Hippocampal formation (tissue), 2 donors: ENCODE measurements at places on chromosomes 4 and X.

- DNase-seq = no peak
Measured at GRCh38 chr4:165992283-165992682, 119.2 kb downstream of the TLL1 start.

- no peak for DNase-seq
Measured at GRCh38 chr4:26803211-26803861, 57.3 kb upstream of the STIM2 start.

- peak; percentile 14 for DNase-seq
Measured at GRCh38 chrX:9337046-9337445, 127.8 kb upstream of the TBL1X start.

DNA sequence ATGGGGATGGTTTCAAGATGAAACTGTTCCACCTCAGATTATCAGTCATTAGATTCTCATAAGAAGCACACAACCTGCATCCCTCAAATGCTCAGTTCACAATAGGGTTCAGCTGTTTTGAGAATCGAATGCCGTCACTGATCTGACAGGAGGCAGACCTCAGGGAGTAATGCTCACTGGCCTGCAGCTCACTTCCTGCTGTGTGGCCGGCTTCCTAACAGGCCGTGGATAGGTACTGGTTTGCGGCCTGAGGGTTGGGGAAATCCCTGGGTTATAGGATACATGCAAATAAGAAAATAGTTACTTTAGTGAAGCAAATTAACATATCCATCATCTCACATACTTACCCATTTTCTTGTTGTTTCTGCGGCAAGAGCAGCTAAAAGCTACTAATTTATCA is 160.4 kb downstream of the MAD2L1 start:
- no peak for DNase-seq

DNA sequence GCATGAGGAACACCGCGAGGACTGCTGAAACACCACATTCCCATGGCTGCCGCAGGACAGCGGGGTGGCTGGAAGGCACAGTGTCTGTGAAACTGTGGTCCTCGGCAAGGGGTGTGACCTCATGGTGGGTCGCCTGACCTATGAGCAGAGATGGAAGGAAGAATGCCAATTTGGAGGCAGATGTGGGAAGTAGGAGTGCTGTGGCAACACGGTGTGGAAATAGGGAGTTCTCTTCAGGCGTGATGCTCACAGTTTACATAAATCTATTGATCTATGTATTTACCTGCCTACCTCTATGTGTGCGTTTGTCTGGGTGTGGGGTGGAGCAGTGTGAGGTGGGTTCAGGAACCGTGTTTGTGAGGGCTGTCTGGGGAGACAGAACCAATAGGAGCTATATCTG is 62.3 kb upstream of the LSM6 start:
- DNase-seq = no peak

DNA sequence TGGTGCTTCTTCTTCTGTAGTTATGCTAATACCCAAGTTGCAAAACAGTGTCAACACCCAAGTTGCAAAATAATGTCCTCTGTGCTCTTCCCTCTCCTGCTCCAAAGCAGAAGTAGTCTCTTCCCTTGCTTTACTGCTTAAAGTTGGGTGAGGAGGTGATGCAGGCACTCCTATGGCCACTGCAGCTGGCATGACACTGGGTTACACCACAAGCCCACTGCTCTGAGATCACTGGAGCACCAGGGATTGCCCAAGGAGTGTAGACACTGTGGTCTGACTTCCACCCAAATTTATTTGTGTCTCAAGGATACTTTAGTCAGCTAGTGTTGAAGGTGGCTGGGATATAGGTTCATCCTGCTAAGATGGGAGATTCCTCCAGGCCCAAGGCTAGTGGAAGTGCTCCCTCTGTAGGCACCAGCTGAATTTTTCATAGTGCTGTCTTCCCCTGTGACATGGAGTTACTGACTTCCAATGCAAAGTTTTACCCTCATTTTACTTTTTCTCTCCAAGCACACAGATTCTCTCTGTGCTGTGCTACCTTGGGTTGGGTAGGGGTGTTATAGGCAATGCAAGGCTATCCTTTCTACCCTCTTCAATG is 196.2 kb upstream of the TENT5D start:
- DNase-seq = no peak

DNA sequence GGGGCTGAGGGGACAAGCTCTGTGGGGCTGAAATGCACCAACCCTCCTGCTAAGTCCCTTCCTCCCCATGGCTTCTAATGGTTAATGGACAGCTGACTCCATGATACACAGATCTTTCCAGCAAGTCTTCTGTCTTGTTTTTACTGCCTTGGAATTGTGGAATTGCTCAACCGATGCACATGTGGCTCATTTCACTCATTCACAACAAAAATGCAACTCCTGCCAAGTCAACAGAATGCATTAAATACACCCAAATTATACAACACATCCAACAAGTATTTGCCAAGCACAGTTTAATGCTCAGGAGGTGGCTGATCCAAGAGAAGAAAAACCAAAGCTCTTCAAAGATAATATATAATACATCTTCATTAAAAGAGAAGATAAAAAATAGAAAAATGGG is 61.9 kb upstream of the PAGE4 start:
- DNase-seq = no peak

GRCh38 chrX:85808217-85808616 is 239.1 kb downstream of the CHM start:
- no peak for DNase-seq

DNA sequence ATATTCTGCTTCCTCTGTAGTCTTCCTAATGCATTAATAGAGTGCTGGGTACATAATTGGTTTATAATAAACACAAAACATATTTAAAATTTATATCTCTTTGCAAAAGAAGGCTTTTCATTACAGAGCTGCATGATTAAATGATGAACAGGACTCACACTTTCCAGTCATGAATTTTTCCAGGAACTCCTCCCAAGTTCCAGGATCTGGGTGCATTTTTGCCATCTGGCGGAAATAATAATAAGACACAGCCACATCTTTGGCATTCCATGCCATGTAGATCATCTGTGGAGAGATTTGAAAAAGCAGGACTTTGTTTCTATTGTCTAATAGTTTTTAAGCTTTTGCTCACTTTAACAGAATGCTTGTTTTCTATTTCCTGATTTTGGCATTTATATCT is 40.2 kb upstream of the SULT1B1 start:
- no peak for DNase-seq

- DNase-seq = no peak
Measured at GRCh38 chrX:128057421-128057820, 5.2 kb upstream of the ACTRT1 start.

- no peak for DNase-seq
Measured at GRCh38 chr4:102754044-102754443, 6.7 kb downstream of the MANBA start.

DNA sequence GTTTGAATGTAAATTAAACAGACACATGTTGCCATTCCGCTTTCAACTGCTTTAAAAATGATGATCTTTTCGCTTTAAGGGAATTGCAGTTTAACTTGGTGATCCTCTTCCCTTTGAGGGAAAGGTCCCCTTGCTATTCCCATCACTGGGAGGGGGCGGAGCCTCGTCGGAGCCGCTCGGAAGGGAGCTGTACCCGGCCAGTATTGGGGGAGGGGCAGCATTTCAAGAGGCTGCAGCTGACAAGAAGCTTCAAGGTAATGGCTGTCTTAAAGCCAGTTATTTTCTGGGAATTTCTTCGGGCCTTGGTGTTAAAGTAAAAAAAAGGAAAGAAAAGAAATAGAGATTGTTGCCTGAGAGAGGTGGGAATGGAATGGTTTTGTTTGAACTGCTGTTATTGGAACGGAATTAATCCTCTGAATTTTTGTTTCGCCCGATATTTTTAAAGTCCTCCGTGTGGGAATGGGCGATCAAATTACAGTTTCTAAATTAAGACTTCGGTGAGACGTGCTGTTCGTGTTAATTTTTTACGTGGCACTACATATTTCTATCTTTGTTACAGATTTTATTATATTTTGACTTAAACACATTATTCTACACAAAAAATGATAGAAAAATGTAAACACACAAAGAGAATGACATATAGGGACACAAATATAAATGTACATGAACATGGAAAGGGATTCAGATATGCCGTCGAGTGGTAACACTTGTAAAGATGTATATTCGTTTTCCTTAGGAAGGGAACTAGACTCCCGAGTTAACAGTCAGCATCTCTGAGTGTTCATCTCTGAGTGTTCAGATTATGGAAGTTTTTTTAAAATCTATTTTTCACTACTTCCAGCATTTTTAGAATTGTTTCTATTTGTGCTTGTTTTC is 9.2 kb downstream of the PWWP3B start:
- DNase-seq = peak; percentile 50

DNA sequence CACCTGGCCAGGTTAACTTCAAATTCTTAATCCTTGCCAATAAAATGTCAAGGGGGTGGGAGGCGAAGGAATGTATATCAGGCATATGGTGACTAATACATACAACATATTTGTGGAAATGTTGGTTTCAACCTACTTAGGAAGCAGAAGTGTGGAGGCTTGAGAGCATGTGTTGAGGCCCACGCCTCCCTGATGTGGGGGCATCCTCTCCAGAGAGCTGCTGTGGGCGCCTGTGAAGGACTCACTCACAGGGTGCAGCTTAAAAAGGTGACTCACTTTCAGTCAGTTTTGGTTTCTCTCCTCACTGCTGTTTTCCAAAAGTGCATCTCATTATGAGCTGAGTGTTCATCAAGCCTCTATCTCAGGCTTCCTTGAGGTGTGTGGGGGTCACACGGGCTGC is 27.5 kb downstream of the LNX1 start:
- peak; percentile 3 for DNase-seq

DNA sequence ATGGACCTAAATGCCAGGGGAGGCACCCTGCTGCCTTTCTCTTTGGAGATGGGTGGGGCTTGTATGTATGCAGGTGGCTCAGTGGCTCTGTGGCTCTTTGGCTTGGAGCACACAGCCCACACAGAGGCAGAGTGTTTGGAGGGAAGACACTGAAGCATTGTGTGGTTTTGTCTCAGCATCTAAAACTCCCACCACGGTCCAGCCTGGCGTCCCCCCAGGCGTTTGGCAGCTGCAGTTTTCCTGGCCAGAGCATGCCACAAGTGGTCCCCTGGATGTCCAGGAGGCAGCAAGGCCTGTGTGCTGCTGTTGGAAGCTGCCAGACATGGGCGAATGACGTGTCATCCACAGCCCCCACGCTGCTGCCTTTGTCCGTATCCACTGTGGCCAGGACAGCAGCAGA is 32.2 kb upstream of the PSAPL1 start:
- DNase-seq = peak; percentile 84

GRCh38 chr4:176150356-176150682 is 45.1 kb downstream of the SPATA4 start:
- DNase-seq = peak; percentile 10

- no peak for DNase-seq
Measured at GRCh38 chr4:140213116-140213515, 59.1 kb upstream of the MAML3 start.

DNA sequence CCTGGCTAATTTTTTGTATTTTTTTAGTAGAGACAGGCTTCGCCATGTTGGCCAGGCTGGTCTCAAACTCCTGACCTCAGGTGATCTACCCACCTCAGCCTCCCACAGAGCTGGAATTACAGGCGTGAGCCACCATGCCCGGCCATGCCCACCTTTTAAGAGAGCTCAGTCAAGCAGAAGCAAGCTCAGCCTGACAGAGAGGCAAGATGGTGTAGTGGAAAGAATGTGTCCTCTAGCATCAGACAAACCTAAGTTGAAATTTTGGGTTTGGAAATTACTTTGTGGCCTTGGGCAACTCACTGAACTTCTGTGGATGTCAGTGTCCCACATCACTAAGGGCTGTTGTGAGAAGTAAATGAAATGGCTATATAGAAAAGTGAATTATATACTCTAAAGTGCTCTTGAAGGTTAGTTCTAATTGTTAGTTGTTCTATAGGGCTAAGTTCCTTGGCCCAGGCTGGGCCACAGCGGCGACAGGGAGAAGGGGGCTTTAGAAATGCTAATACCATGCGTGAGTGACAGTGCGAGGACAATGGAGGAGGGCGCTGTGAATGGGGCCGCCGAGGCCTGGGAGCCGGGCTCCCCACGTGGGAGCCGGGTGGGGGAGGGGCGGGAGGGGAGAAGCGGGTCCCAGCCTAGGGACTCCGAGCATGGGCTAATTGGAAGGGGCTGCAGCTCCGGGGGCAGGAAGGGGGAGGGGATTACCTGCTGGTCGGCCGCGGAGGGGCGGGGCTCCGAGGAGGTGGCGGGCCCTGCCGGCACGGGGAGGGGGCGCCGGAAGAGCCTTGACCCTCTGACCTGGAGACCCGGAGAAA is 15.6 kb downstream of the PJA1 start:
- DNase-seq = no peak
